ENCODE measurements at places on chromosomes 3 and 15.

DNA sequence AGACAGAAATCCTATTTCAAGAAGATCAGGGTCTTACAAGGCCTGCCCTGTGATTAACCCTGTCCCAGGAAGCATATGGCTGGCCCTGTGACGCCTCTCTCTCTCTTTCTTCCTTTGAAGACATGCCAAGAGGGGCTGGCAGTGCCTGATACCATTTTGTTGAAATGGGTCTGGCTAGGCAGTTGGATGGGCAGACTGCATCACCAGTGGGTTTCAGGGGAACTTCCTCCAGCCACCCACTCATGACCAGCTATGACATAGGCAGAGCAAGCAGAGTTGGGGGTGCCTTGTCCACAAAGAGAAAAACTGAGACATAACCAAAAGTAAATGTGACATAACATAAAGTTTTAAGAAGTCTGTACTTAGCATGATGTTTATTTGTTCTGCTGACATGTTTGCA is 31.4 kb upstream of the MANF start:
- no peak for DNase-seq

GRCh38 chr3:195550723-195551122 is 7.6 kb upstream of the PPP1R2 start:
- DNase-seq = no peak

DNA sequence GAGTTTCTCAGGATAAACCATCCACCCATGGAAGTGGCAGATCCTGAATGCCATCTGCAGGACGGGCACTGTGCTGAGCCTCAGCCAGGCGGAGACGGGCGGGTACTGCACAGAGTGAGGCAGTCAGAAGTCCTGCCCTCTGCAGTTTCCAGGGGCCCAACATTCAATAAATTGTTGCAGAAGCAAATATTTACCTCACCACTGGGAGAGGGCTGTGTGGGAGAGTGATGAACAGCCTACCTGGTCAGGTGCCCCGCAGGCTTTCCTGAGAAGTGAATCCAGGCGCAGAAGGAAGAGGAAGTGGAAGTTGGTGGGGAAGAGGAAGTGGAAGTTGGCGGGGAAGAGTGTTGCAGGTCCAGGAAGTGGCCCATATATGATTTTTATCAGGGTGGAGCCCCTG is 100.8 kb downstream of the SLCO3A1 start:
- no peak for DNase-seq

GRCh38 chr3:171453180-171453886 is 6.9 kb downstream of the TNIK start:
- DNase-seq = no peak

- DNase-seq = no peak
Observed at GRCh38 chr3:175149675-175150074, 290.5 kb downstream of the NAALADL2 start.

DNA sequence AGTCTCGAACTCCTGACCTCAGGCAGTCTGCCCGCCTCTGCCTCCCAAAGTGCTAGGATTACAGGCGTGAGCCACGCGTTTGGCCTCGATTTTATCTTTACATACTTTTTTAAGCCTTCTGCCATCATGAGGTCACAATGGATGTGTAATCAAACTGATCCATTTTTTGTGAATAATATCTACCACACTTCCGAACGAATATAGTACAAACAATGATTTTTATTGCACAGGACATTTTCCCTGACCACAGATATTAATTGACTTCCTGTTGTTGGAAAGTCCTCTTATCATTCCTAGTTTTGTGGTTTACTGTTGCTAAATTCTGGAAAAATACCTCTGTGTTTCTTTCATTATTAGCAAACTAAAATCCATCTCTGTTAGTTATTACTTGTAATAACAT is 68.9 kb downstream of the MINDY2 start:
- no peak for DNase-seq

DNA sequence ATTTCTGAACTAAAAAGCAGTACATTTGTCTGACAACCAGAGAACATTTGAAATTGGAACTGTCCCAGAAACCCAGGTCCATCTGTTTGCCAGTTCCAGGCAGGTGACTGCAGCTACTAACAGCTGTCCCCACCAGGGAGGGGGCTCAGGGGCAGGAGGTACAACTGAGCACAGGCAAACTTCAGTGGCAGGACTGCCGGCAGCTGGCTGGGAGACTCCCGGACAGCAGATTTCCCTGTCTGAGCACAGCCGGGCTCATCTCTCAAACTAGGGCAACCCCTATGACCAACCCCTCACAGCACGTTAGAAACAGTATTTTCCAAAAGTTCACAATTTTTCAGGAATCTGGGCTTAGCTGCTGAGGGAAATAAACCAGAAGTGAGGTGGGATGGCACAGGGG is 88.8 kb downstream of the MEGF11 start:
- DNase-seq = no peak

GRCh38 chr3:13122081-13123012 is 49.1 kb upstream of the IQSEC1 start:
- DNase-seq = no peak

GRCh38 chr3:25945366-25945765 is 155.5 kb downstream of the OXSM start:
- DNase-seq = no peak

DNA sequence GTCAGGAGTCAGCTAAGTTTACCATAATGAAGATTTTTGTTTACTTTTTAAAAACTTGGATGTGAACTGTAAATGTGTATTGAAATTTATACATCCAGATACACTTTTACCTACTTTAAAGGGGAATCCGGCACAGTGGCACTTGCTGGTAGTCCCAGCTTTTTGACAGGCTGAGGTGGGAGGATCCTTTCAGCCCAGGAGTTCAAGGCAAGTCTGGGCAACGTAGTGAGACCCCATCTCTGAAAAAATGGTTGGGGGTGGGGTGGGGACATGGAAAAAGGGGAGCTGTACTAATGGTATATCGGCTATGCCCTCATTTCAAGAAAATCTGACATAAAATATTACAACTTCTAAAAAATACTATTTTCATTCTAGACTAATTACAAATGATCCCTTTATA is 95.8 kb upstream of the CGNL1 start:
- DNase-seq = no peak

DNA sequence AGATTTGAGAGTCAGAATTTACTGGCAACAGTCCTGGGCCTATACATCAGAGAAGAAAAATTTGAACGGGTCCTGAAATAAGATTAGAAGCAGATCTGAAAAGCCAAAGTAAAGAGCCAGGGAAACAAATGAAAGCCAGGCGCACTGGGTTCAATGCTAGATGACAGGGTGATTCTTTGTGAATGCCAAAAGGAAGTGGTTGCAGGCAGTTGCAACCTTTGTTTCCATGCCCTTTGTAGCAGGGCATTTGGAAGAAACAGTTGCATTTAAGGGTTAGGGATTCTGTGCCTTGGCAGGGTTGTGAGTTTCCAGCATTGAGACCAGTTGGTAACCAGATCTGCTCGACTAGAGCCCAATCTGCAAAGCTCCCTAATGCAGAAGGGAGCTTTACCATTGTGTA is 36.4 kb upstream of the MTHFS start:
- no peak for DNase-seq

GRCh38 chr3:107988460-107989175 is 102.2 kb downstream of the CD47 start:
- DNase-seq = no peak

GRCh38 chr15:77038312-77039216 is 32.3 kb downstream of the TSPAN3 start:
- no peak for DNase-seq

- DNase-seq = no peak
Observed at GRCh38 chr3:52150860-52151259, 3.4 kb downstream of the POC1A start.

DNA sequence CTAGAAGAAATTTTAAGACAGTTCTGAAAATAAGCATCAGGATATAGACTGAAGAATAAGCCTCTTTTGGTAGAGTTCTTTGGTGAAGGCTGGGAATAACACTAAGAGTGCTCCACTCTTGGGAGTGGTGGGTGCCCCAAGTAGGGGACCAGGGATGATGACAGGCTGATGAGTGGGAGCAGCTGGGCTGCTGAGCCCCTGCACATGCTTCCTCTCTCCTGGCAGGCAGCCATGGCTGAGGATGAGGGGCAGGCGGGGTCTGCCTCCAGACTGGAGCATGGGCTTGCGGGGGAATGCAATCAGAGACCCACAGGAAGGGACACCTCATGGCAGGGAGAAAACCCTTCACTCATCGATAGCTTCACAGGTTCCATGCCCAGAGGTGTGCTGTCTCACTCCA is 72.6 kb upstream of the RORA start:
- DNase-seq = no peak

DNA sequence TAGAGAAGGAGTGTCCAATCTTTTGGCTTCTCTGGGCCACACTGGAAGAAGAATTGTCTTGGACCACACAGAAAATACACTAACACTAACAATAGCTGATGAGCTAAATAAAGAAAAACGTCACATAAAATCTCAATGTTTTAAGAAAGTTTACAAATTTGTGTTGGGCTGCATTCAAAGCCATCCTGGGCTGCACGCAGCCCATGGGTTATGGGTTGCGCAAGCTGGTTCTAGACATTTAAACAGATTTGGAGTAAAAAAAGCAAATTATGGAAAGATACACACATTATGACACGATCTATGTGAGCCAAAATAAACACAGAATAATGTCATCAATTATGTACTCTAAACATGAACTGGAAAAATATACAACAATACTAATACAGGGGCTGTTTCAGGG is 703.3 kb upstream of the LMCD1 start:
- no peak for DNase-seq

GRCh38 chr3:133262333-133262732 is 137.5 kb upstream of the BFSP2 start:
- no peak for DNase-seq

GRCh38 chr15:80473286-80474223 is 69.4 kb downstream of the ARNT2 start:
- no peak for DNase-seq

DNA sequence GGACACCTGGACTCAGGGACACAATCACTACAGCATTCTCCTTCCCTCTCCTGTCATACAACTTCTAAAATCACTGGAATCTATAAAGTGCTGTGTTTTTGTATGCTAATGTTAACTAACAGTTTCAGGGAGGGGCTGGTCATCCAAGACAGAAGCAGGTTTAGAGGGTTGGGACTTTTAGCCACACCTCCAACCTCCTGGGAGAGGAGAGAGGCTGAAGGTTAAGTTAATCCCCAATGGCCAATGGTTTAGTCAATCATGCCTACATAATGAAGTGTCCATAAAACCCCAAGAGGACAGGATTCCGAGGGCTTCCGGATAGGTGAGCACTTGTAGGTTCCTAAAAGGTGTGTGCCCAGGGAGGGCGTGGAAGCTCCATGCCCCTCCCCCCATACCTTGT is 219.3 kb upstream of the CTNNB1 start:
- DNase-seq = no peak

- no peak for DNase-seq
Observed at GRCh38 chr15:51349156-51349844, 7.8 kb downstream of the GLDN start.

GRCh38 chr15:85541744-85542143 is 161.3 kb downstream of the AKAP13 start:
- DNase-seq = no peak

DNA sequence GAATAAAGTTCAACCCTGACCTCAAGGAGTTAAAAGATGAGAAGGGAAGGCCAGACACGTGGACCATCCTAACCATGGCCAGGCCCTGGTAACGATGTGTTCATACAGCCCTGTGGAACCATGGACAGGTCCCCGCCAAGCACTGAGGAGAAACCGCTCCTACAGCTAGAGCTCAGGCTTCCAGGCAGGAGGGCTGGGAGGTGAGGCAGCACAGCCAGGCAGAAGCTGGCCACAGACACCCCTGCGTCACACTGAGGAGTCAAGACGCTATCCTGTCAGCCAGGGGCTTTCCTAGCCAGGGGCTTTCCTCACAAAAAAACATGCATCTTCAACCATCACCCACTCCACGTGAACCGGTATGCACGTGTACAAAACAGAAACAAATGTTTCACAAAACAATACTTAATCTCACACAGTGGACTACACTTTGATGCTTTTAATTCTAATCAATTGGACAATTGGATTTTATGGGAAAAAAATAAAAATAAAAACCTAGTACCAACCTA is 73.2 kb downstream of the TBC1D2B start:
- no peak for DNase-seq

GRCh38 chr3:168671091-168671490 is 575.4 kb upstream of the GOLIM4 start:
- DNase-seq = no peak

DNA sequence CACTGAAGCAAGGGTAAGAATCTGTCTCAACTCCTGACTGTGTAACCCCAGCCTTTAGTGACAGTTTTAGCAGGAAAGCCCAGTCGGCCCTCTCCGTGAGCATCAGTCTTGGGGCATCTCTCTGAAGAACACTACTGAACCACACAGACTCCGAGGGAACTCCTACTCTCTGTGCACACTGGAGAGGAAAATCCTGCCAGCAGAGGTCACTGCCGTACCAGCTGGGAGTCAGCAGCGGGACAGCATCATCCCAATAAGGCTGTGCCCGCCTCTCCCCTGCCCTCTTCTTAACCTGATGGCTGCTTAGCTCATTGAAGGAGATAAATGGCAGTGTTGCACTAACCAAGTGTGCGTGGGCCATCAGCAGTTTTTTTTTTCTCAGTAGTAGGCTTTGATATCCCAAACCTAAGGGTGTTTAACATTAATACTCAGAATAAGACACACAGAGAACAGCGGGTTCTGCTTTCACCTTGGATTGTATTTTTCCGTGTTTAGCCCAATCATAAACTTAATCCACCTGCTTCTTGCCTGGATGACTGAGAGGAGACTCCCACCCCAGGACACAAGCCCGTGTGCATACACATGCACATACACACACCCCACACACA is 26.6 kb upstream of the RASA2 start:
- peak; percentile 77 for DNase-seq

DNA sequence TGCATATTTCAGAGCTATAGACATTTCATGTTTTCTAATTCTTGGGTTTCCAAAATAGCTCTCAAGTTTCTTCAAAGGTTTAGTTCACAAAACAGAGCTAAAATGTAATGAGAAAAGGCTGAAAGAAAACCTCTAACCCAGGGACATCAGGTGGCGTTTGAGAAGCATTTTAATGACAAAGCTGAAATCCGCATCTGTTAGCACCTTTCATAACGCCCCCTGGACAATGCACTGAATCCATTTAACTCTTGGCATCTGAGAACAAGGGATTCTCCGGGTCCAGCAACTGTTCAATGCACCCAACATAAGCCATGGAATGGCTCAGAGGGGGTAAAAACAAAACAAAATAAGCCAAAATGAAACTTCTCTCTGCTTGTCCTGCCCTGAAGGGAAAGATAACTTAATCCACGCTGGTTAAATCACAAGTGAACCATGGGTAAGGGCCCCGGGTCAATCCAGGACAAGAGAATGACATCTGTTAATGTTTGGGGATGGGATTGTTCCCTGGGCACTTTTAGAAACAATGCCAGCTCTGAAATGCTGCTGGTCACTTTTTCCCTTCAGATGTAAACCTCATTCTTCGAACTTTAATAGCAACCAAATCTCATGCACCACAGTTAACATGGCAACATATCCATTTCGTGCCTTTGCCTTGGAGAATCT is 466.2 kb upstream of the ADAMTS9 start:
- no peak for DNase-seq

- DNase-seq = no peak
Observed at GRCh38 chr3:181488536-181488935, 223.2 kb upstream of the SOX2 start.

Data from effector memory CD4-positive, alpha-beta T cell (primary cell).